ENCODE measurements at places on chromosomes 5 and 9. TPM values are rescaled to one million over a fixed set of nuclear protein-coding genes. Genes with fewer than 3 reads are reported as not detected.

FOXD4L6 gene
- not detected for polyA plus RNA-seq

HAND1 gene
- polyA plus RNA-seq = 0.13 TPM

PPIC gene
- polyA plus RNA-seq = 44.7 TPM

LCN1 gene
- not detected for polyA plus RNA-seq

FOXI1 gene
- 5.2 TPM for polyA plus RNA-seq

RNF183 gene
- polyA plus RNA-seq = 0.30 TPM

PCDHB9 gene
- 5.1 TPM for polyA plus RNA-seq

FAM221B gene
- polyA plus RNA-seq = 0.33 TPM

SLC34A1 gene
- 3.4 TPM for polyA plus RNA-seq

MAMDC2 gene
- 7.0 TPM for polyA plus RNA-seq
